Motor neuron (in vitro differentiated cells): ENCODE measurements at places on chromosomes 1 and 21.

DNA sequence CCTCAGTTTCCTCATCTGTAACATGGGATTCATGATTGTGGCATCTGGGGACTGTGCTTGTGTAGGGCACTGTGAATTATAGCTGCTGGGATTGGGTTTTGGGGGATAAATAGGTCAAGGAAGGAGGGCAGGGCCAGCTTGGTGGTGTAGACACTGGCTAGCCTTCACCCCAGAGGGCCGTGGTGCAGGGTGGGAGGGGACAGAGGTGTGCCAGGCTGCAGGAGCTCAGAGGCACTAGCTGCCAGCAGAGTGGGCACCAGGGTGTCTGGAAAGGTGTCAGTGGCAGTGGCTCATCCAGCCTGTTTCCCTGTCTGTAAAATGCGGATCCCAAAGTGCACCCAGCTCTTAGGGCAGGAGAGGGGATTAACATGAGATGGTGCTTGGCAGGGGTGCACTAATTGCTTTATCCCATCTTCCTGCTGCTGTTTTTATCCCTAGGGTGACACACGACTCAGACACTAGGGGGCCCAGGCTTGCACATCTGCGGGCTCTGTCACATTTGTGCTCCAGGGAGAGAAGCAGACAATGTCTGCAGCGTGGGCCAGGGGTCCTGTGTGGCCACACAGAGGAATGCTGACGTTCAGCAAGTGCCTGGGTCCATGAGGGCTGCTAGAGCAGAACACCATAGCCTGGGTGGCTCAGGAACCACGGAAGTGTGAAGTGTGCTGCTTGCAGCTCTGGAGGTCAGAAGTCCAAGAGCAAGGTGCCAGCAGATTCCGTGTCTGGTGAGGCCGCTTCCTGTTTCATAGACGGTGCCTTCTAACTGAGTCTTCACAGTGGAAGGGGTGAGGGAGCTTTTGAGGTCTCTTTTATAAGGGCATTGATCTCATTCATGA, 19.3 kb downstream of the OBSCN start:
- no peak for ATAC-seq

DNA sequence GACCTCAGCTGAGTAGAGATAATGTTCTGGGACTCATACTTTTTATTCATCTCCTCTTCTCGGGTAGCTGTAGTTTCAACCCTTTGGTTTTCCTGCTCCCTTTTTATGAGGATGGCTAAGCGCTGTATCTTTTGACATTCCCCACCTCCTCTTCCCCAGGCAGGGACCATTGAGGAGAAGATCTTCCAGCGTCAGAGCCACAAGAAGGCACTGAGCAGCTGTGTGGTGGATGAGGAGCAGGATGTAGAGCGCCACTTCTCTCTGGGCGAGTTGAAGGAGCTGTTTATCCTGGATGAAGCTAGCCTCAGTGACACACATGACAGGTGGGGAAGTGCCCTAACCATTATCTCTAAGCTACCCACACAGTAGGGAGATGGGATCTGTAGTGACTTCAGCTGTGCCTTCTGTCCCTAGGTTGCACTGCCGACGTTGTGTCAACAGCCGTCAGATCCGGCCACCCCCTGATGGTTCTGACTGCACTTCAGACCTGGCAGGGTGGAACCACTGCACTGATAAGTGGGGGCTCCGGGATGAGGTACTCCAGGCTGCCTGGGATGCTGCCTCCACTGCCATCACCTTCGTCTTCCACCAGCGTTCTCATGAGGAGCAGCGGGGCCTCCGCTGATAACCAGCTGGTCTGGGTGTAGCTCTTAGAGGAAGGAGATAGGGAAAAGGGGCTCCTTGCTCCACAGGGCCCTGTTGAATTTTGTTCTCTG, 25.6 kb downstream of the LRRC41 start:
- ATAC-seq, result no peak

DNA sequence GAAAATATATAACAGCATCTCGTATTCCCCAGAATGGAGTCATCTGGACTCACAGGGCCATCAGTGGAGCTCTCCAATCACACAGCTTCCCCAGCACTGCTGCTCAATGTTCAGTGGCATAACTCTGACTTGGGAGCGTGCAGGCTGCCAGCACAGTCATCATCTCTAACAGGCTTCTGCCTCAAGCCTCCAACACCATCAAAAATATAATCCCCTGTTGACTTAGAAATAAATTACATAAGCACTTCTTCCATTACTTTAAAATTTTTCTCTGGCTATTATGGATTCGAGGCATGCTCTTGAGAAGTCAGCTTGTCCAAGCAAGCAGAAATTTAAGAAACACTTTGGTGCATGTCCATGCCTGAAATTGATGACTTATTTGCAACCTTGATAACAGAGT, 6.2 kb downstream of the DUSP23 start:
- no peak for ATAC-seq

DNA sequence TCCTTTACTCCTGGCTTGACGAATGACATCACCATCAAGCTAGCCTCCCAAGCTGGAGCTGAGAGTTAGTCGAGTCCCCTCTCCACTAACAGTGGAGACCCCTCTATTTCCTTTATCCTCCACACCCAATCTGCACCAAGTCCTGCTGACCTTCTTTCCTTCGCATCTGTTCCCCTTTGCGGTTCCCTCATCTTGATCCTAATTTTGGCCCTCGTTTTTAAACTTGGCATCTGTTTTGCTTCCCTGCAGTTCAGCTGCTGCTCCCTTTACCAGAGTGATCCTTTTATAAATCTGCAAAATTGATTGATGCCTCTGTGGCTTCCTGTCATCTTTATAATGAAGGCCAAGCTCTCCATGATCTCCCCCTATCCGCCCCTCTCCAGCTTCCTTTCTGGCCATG, 49.0 kb upstream of the TSPAN2 start:
- ATAC-seq, result no peak
